ENCODE measurements at places on chromosomes 16 and 17.
A peak's percentile ranks its signal among the peaks of the same experiment; 100 is the strongest.

DNA sequence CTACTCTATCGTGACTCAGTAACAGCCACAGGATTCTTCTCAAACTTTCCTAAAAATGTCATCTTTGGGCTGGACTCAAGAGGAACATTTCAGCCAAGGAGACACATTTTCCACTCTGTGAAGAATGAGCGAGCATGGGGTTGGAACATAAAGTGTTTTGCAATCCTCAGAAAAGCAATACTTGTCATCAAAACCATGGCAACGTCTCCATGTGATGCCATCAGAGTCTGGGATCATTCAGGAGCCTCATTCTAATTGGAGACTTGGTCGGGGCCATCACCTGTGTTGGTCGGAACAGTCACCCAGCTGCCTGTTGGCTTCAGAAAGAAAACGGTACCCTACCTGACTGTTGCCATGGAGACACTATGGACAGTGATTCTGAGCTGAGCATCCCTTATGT, 25.5 kb downstream of the MYOCD start:
- no peaks in the 10 kb centered on the region for H3K27me3 ChIP-seq
- H3K4me3 ChIP-seq: no peak overlapping the region
- H3K4me1 ChIP-seq: no peaks in the 10 kb centered on the region
- DNase-seq: no peak
- H3K36me3 ChIP-seq: no peaks in the 10 kb centered on the region

- H3K4me3 ChIP-seq: no peak overlapping the region
- no peaks in the 10 kb centered on the region for H3K36me3 ChIP-seq
- H3K27me3 ChIP-seq: no peaks in the 10 kb centered on the region
- no peak for DNase-seq
- no peak overlapping the region for H3K27ac ChIP-seq
Observed at GRCh38 chr16:55839115-55839514, 6.2 kb upstream of the CES1 start.

GRCh38 chr16:52573365-52574299, 26.7 kb upstream of the TOX3 start:
- no peaks in the 10 kb centered on the region for H3K4me1 ChIP-seq
- no peaks in the 10 kb centered on the region for H3K27me3 ChIP-seq
- no peak overlapping the region for H3K4me3 ChIP-seq
- H3K36me3 ChIP-seq: no peaks in the 10 kb centered on the region

- DNase-seq: no peak
- no peaks in the 10 kb centered on the region for H3K27me3 ChIP-seq
- no peaks in the 10 kb centered on the region for H3K4me1 ChIP-seq
- no peak overlapping the region for H3K27ac ChIP-seq
- H3K36me3 ChIP-seq: no peaks in the 10 kb centered on the region
Observed at GRCh38 chr16:11263737-11264136, 5.4 kb downstream of the TNP2 start.

DNA sequence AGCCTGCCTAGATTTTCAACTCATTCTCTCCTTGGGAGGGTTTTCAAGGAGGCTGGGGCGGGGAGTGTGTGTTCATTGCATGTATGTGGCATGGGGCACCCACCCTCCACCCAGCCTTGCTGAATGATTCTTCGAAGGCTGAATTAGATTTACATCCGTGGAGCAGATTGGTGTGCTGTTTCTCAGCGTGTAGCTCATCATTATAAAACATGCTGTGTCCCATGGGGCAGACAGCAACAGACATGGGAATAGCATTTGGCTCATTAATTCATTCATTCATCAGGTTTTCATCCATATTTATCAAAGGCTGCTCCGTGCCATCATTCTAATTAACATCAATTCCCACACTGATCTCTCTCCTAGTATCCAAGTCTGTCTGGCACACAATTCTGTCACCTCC, 10.6 kb upstream of the CD300A start:
- DNase-seq: no peak
- H3K4me1 ChIP-seq: peaks cover 5% of the 10 kb centered on the region

- no peak for DNase-seq
- peak overlapping the region; percentile 95 for H3K4me3 ChIP-seq
- H3K27me3 ChIP-seq: no peaks in the 10 kb centered on the region
- H3K27ac ChIP-seq: peak overlapping the region; percentile 91
- H3K36me3 ChIP-seq: no peaks in the 10 kb centered on the region
Observed at GRCh38 chr17:56914581-56915273, 878 bp upstream of the TRIM25 start.
